Progenitor cell of endocrine pancreas (in vitro differentiated cells): ENCODE measurements at places on chromosomes 2 and 18.

- DNase-seq: no peak
Observed at GRCh38 chr2:191656391-191656790, 21.5 kb upstream of the NABP1 start.

DNA sequence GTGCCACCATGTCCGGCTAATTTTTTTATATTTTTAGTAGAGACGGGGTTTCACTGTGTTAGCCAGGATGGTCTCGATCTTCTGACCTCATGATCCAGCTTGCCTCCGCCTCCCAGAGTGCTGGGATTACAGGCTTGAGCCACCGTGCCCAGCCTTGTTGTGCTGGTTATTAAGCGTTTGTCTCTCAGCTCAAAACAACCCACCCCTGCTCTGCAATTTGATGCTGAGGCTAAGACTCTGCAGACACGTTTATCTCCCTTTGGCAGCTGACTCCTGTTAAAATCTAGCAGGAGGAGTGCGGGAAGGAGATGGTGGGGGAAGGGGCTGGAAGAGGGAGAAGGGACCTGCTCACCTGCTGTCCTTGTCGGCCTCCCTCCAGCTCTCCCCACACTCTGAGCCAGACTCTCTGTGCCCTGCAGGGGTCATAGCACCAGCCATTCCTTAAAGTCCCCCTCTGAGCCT, 29.9 kb upstream of the IMPA2 start:
- no peak for DNase-seq

- DNase-seq: no peak
Observed at GRCh38 chr2:39534095-39534711, 97.1 kb upstream of the MAP4K3 start.

- DNase-seq: no peak
Observed at GRCh38 chr18:79309614-79310358, 85.9 kb upstream of the NFATC1 start.

- DNase-seq: no peak
Observed at GRCh38 chr2:237998530-237998929, 31.7 kb downstream of the UBE2F start.

- DNase-seq: peak; percentile 9
Observed at GRCh38 chr2:156182132-156182531, 150.4 kb downstream of the NR4A2 start.

- no peak for DNase-seq
Observed at GRCh38 chr2:16537347-16537746, 128.3 kb downstream of the CYRIA start.

GRCh38 chr2:47344890-47345589, 57.9 kb upstream of the MSH2 start:
- peak; percentile 92 for DNase-seq

DNA sequence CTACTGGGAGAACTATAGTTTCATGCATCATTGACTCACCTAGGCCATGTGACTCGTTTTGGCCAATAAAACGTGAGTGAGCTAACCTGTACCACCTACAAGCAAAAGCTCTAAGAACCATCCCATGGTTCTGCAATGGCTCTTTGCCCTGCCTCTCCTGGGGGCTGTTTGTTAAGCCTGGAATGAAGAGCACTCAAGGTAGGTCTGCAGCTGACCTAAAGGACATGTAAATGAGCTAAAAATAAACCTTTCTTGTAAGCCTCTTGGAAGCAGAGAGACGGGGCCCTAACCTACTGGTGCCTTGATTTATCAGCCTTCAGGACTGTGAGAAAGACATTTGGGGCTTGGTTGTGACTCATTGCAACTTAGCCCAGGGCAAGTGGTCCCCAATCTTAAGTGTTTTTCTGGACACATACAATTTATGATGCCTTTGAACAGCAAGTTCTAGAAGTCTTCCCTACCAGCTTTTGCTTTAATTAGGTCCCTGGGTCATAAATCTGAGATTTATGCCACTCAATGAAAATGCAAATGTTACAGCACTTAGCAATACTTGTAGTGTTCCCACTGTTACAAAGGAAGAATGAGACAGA, 107.4 kb downstream of the OSBPL6 start:
- DNase-seq: no peak

- no peak for DNase-seq
Observed at GRCh38 chr2:69961496-69961895, at the start of gene ASPRV1. Gene ASPRV1, minus strand, starts transcription at chr2:69961631. Its CDS starts 195 bp downstream, at chr2:69961436.

DNA sequence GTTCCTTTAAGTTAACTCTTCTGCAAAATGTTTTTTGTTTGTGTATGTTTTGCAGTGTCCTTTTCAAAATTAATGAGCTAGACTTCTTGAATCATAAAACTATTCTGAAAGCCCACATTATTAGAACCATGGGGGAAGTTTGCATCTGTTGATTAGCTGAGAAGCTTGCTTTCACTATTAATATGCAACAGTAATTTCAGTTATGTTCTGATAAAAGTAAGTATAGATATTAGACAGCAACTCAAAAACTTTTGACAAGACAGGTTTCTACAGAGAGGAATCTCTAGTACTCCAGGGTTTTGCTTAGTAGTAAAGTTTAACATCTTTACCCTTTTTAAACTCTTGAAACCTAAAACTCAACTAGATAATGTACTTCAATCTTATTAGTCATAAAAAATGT, 147.8 kb downstream of the UBE2E3 start:
- DNase-seq: no peak

DNA sequence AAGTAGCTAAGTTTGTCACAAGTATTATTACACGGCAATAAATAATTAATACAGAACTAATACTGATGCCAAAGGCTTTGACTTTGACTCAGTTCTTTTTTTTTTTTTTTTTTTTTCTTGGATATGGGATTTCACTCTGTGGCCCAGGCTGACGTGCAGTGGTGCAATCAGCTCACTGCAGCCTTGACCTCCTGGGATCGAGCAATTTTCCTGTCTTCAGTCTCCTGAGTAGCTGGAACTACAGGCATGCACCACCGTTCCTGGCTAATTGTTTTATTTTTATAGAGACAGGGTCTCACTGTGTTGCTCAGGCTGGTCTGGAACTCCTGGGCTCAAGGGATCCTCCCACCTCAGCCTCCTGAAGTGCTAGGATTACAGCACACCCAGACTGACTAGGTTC, 284.5 kb downstream of the SS18 start:
- no peak for DNase-seq

DNA sequence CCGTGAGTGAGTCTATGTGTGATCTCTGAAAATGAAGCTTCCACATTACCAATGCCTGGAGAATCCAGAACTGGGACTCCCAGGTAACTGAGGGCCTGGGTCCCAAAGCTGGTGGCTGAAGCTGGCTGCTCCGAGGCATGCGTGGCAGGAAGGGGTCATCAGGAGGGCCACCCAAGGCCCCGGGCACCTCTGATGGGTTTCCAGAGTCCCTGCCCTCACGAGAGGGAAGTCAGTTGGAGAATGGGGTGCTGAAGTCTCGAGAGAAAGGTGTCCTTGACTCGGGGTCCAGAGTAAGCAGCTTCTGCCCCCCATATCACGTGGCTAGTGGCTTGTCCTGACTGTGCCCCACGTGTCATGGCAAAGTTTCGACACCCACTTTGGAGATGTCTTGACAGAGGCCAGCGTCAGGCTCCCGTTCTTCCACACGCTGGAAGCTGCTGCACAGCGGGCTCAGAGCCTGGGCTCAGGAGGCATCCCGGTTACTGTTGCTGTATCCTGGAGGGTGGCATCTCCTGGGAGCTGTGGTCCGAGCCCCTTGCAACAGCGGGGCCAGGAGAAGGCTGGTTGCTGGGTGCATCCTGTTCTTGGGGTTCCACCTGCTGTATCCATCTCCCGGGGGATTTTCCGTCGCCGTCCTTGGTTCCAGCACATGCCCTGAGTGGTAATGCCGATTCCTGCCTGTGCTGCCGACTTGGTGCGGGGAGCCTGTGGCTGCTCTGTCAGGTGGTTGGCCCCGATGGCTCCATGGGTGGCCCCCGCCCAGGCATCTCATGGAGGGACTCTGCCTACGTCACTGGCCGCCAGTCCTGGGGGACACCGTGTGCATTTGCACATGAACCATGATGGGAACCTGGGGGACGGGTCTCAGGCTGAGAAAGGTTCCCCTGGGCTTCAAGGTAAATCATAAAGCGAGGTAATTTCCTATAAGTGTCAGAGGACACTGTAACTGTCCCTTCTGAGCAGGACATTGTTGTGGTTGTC, 183.3 kb upstream of the HDAC4 start:
- no peak for DNase-seq

DNA sequence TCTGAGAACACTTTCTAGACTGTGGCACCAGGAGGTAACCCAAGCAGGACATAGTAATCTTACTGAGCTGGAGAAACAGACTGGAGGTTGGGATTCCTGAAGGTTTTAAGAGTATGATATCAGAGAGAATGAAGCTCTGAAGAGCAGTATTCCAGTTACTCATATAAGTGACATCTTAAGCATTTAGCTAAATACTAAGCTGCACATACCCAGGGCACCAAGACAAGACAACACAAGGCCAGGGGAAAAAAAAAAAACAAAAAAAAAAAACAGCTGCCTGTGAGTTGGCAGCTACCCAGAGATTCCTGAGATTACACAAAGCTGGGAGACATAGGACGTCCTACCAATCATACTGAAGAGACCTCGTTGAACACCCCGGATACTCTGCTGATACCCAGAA, 175.8 kb downstream of the SRBD1 start:
- DNase-seq: no peak

- DNase-seq: no peak
Observed at GRCh38 chr18:22816266-22817176, 116.6 kb upstream of the RBBP8 start.

DNA sequence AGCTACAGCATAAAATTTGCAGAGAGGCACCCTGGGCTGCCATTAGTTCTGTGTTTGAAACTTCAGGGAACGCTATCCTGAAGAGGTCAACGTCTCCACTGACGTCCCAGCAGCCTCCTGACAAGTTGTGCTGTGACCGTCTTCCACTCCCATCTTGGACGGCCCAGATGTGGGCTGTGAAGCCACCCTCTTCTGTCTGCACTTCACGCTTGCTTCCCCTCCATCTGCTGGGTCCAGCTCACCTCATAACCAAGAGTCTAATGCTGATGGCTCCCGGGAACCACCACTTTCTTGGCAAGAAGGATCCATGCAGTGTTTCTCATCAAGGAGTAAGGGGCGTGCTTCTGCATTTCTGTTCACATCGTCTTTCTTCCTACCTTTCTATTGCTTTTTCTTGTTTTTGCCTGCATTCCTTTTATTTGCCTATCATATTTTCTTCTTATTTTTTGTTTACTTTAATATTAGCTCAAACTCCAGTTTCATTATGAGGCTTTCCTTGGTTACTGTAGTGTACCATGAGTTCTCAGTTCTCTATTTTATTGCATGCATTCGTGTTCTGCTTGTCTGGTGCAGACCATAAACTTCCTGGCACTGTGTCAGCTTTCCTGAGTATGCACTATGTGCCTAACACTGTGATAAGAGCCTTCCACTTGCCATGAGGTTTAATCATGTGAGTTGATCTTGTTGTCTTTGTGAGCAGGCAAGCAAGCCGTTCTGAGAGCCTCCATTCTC, 631.8 kb upstream of the RAB6C start:
- DNase-seq: no peak

GRCh38 chr2:232502911-232503808, 15.5 kb upstream of the ECEL1 start:
- no peak for DNase-seq

GRCh38 chr2:214549946-214550345, 139.1 kb downstream of the VWC2L start:
- DNase-seq: no peak

DNA sequence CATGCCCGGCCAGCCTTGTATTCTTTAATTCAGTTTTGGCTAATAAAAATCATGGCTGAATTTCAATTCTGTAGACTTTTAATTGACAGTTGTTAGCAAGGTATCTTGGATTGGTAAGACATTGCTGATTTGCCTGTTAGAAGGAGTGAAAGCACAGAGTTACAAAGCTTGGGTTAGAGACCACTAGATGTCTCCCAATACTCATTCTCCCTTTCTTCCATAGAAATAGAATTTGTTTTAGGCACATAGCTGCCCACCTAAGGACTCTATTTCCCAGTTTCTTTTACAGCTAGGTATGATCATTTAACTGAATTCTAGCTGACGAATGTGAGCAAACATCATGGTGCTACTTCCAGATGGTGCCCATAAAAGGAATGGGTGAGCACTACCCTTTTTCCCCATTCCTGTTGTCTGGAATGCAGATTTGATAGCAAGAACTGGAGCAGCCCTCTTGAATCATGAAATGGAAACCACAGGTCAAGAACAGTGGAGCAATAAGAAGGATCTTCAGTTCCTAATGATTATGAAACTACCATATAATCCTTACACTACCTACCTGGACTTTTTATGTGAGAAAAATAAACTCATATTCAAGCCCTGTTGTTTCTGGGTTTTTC, 17.5 kb downstream of the PECR start:
- no peak for DNase-seq

- DNase-seq: no peak
Observed at GRCh38 chr18:57149051-57149450, 2.2 kb downstream of the BOD1L2 start.

DNA sequence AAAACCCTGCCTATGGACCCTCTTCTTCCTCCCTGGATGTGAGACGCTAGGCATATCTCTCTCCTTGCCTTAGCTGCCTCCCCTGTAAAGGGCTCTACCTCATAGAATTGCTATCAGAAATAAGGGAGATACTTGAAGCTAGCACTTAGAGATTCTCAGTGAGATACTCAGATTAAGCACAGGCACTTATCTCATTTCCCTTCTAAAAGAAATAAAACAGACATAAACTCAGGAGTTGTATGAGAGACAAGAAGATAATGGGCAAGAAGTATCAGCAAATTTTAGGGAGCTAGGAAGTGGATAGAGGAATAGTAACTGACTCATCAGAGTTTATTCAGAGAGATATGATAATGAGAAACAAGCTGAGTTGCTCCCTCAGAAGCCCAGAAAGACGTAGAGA, 131.0 kb downstream of the SP3 start:
- DNase-seq: no peak

DNA sequence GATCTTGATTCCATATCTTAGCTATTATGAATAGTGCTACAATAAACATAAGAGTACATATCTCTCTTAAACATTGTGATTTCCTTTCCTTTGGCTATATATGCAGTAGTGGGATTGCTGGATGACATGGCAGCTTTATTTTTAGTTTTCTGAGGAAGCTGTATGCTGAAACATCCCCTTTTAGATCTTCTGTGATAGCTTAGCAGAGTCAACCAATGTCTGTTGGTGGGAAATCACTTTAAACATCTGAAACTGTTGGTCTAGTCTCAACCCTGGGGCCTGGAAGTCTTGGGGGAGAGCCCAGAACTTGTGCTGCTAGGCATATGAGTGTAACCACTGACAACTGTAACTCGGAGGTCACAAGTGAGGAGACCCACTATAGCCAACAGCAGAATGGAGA, 378.6 kb upstream of the SLC14A2 start:
- DNase-seq: no peak

GRCh38 chr18:48347756-48348326, 61.3 kb downstream of the ZBTB7C start:
- no peak for DNase-seq

GRCh38 chr2:145033438-145033837, 513.5 kb upstream of the ZEB2 start:
- no peak for DNase-seq

DNA sequence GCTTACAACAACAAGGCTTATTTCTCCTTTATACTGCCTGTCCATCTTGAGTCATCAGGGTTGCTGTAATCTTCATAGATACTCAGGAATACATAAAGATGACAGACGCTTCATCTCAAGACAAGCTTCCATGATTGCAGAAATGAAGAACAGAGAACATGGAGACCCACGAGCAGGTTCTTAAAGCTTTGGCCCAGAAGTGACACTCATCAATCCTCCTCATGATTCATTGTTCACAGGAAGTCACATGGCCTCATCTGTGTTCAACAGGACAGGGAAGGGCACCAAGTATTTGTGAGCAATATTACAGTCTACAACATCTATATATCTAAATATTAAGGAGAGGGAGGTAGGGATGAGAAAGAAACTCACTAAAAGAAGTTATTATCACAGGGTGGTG, 36.5 kb upstream of the PGAP1 start:
- DNase-seq: no peak

- no peak for DNase-seq
Observed at GRCh38 chr18:23357996-23358594, 95.0 kb upstream of the RIOK3 start.
